NCI-H2081 (cell line): ENCODE measurements at places on chromosomes 2 and 18.
A peak's percentile ranks its signal among the peaks of the same experiment; 100 is the strongest.

GRCh38 chr2:219172231-219173154 is 2.7 kb upstream of the SLC23A3 start:
- no peak for DNase-seq

DNA sequence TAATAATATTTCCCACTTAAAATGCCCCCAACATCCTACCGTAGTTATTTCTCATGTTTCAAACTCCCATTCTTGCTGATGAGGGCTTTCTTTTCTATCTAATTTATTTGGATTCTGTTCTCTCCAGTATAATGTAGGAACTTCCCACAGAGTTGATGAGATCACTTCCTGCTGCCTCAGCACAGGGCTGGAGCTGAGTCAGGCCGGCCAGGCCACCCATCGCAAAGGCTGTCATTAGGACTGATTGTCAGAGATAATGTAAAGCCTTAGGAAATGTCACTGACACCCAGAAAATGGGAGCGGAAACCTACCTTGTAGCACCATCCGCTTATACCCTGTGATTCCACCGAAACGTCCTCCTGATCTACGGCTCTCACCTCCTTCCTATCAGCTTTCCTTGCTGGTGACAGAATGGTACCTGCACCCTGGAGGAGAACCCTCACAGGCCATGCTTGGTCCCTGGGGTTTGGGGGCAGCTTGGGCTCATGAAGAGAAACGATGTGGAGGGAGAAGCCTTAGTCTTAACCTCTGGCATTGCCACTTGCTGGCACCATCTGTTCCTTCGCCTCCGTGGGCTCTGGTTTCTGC is 672.8 kb upstream of the ID2 start:
- DNase-seq: no peak

GRCh38 chr2:102778260-102778659 is 16.4 kb downstream of the TMEM182 start:
- no peak for DNase-seq

DNA sequence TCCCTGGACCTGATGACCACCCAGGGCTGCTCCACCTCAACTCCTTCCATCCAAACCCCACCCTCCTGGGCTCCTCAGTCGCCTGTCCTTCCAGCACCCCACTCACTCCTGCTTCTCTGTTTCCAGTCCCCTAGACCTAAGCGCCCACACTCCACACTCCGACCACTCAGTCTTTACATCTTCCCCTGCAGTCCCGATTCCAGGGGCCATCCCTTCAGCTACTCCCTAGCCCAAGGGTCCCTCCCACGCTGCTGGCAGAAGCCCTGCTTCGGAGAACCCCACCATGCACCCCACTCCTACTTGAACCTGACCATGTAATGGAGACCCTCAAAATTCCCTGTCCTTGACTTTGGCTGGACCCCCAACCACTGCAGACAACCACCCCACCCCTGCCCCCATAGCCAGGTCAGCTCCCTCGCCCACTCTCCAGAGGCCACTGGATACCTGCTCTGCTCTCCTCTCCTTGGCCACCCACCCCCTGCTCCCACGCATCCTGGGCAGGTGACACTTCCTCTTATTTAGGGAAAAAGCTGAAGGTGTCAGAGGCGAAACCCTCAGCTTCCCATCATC is 28.2 kb downstream of the EMX1 start:
- DNase-seq: no peak

DNA sequence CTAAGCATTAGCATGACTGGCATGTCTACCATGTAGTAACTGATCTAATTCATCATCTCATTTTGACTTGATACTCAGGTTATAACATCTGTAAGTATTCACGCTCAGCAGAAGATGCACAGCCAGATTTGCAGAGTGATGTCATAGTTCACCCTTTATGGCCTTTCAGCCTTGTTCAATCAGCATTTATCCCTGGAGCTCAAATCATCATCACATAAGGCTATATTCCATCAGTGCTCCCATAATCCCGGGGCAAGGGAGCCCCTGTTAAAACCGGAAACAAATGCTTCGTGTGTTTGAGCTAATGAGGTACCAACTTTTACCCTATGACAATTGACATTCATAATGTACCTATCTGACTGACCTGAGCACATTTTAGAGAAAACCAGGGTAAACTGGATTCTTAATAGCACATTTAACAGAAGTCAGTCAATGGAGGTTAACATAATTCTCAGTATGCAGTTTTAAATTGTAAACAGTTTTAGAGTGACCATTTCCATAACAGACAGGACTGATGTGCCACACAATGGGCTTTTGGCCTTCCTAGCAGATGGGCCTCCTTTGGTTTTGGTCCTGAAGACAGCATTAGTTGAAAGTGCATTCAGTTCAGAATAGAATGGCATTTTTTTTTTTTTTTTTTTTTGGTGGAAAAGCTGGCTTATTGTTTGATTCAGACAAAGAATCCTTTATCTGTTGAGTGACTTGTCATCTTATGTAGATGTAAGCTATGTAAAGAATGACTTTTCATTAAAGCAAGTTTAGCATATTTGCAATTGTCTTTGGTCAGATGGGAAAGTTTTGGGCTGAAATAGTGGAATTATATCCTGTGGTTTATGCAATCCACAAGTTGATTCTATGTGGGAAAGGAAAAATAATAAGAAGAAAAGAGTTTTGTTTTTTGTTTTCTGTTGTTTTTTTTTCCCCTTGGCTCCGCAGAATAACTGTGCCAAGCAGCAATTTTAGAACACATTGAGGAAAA is 866.0 kb upstream of the ACVR2A start:
- no peak for DNase-seq

DNA sequence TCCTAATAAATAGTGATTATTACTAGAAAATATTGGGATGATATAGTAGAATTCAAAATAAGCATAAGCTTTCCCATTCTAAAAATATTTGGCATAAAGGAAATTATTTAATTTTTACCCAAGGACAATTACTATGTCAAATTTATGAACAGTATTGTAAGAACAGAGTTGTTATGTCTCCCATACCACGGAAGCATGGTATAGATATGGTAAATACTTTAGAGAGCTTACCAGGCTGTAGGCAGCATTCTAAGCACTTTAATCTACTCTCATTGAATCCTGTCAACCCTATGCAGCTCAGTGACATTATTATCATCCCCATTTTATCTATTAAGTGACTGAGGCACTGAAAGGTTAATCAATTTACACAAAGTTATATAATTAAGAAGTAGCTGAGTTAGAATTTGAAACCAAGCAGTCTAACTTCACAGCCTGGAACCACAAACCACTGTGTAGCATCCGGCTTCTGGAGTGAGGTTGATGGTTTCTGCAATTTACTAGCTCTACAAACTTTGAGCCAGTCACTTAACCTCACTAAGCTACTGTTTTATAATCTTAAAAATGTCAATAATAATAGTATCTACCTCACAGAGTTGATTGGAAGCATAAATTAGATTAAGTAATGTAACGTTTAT is 323.7 kb downstream of the ARHGAP15 start:
- no peak for DNase-seq

- DNase-seq: no peak
These were observed 118.9 kb downstream of the CCDC102B start for GRCh38 chr18:68916734-68917133.

DNA sequence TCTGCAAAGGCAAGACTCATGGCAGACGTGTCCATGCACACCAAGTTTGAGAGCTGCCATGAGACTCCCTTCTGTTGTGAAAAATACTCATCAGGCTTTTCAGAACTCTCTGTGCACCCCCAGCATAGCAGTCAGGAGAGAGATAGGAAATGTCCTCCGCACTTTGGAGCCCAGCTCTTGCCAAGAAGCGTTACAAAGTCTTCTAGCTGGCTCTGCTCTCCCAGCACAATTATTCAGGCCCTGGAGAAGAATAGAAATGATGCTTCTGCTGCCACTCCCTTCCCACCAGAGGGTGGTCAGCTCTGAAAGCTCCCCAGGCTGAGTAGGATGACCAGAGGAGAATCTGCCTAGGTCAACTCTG is 594.4 kb upstream of the ID2 start:
- DNase-seq: no peak

- DNase-seq: no peak
These were observed 198.3 kb downstream of the PIEZO2 start for GRCh38 chr18:10950876-10951630.

DNA sequence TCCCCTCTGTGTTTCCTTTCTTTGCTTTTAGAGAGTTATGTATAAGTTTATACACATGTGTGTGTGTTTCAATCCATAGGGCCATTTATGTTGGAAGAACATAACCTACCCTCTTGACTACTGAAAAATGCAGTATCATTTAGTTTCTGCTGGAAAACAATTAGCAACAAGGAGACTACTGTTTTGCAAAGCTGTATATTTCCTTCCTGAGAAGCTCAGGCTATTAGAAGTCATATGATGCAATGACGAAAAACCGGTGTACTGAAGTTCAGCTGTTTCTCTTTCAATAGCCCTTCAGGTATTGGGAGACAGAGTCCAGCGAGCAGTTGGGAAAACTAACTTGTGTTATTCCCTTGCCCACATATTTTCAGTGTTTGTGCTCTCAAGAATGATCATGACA is 447.7 kb upstream of the GYPC start:
- DNase-seq: no peak

- DNase-seq: peak; percentile 20
These were observed 504.9 kb downstream of the GALR1 start for GRCh38 chr18:77754475-77755044.

- no peak for DNase-seq
These were observed 6.8 kb downstream of the FHL2 start for GRCh38 chr2:105391763-105392662.

DNA sequence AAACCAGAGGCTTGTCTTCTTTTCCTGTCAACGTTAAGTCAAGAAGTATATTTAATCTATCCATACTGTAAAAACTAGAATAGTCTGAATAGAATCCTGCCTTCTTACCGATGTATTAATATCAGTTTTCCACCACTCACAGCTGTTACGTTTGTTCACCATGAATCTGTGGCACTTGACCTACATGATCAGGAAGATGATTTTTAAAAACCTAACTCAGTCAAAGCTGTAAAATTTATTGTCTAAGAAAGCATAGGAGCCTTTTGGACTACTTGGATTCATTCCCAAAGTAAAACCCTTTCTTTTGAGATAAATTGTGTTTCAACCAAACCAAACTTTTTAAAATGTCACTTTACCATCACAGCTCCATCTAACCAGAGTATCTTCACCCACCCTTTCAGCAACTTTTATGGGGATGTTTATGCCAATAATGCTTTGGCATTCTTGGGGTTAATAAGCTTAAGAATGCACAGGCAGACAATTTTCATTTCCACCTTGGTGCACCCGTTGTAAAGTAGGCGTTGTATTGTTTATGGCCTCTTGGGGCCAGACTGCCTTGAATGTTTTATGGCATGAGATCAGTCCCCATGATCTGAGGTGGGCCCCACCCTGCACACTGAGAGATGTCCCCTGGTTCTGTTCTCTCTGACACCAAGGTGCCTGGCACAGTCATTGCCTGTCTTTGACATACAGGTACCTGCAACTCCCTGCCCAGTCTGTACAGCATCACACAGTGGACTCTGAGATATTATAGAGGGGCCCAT is 176.2 kb upstream of the EPAS1 start:
- no peak for DNase-seq

DNA sequence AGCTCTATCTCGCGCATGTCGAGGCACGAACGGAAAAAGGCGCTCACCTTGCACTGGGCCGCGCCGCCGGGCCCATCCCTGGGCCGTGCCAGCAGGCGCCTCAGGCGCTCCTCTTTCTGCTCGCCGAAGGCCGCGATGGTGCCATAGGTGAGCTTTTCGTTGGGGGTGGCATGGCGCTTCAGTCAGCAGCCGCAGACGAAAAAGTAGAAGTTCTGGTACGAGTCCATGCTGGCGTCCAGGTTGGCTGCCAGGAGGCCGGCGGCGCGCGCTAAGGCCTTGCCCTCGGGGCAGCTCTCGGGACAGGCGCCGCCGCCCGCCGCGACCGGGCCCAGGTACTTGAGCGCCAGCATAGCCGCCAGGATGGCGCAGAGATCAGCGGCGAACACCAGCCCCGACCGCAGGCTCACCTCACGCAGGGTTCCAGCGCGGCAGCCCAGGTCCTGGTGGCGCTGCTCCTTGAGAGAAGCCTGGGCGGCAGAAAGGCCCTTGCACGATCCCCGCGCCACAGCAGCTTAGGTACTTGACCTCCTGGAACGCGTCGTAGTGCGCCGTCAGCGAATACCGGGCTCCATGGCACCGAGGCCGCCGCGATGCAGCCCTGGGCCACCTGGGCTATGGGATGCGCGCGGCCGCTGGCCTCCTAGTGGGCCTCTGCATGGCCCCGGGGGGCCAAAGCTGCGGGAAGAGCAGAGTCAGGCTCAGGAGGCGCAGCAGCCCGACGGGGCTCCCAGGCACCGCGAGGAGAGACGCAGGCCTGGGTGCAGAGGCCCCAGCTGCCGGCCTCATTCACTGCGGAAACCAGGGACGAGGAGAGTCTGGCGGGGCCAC is 12.8 kb downstream of the ALPG start:
- DNase-seq: no peak

DNA sequence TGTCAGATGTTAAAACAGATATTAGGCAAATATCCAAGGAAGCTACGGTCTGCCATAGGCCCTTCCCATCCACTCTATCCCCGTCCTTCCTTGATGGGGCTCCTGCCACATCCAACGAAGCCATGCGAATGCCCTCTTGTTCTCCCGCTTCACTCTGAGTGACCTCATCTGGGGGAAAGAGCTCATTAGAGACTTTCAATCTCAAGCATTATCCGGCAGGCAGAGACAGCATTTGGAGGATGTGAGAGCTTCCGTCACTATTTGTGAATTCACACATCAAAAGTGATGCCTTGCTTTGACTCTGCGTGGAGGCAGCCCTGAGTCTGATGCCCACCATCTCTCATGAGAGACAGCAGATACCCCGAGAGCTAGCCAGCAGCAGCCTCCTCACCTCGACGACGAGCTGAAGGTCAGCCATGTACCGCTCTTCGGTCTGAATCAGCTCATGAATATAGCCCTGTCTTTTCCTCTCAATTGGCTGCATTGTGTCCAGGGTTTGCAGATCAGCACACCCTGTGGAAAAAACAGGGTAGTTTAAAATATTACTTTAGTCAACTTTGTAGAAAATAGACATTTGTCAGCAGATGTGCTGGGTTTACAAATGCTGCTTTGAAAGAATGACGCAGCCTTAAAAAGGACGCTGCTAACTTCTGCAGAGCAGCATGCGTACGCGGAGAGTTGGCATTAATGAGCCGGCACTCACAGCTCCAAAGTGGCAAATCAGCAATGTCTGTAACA is 45.9 kb downstream of the FAM228A start:
- no peak for DNase-seq

DNA sequence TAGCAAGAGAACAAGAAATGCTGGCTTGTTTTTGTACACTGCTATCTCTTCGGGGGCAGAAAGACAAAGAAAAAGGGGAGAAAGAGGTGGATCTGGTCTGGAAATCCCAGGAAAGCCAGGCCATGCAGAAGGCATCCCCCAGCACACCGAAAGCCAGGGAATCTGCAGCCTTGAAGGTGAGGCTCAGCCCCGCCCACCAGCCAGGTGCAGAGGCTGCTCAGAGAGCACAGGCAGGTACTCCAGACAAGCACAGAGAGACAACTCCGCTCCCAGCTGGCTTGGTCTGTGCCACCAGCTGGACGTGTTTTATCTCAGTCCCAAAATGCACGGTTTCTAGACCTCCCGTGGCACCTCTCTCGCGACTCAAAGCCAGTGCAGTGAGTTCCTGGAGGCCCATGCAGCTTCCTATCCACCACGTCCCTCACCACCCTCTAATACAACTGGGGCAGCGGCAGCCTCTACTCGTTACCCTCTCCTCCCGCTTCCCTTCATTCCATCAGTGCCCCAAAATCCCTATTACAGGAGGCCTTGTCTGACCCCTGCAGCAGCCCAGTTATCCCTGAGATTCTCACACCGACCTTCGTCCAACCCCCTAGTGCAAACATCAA is 62.8 kb downstream of the HDAC4 start:
- DNase-seq: peak; percentile 60
